ENCODE measurements at places on chromosomes 6 and 20. TPM values are rescaled to one million over a fixed set of nuclear protein-coding genes. Genes with fewer than 3 reads are reported as not detected.

- H3K4me1 ChIP-seq, result no peaks in the 10 kb centered on the region
- H3K27me3 ChIP-seq, result no peaks in the 10 kb centered on the region
- no peak overlapping the region for H3K27ac ChIP-seq
These were observed 29.0 kb upstream of the ZNF337 start for GRCh38 chr20:25725639-25726038.

DNA sequence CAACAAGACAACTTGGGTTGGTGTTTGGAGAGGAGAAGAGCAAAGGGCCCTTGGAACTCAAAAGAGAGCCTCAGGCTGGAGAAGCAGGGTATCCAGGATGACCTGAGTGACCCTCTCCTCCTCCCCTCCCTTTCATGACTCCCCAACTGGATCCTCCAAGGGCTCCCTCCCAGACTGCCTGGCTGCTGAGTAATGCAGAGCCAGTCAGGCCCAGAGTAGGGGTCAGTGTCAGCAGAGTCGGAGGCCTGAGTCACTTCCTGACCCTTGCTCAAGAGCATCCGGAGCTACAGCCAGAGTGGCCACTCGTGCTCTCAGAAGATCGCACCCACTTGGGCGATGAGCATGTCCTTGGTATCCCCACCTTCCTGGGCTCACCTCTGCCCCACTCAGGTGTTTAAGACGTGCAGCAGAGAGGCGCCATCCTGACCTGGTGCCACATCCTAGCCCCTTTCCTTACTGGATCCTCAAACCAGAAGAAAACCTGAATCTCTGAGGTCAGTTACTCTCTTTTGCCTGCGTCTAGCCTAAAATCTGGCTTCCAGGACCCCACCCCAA is 2.8 kb upstream of the MAPK13 start:
- H3K4me3 ChIP-seq, result no peak overlapping the region
- no peaks in the 10 kb centered on the region for H3K36me3 ChIP-seq
- peaks cover 27% of the 10 kb centered on the region for H3K4me1 ChIP-seq
- no peak for DNase-seq
- no peak overlapping the region for H3K27ac ChIP-seq
- peaks cover 71% of the 10 kb centered on the region for H3K27me3 ChIP-seq

GRCh38 chr6:91573826-91574416 is 987.0 kb upstream of the MAP3K7 start:
- no peak for DNase-seq
- H3K36me3 ChIP-seq, result no peaks in the 10 kb centered on the region
- no peaks in the 10 kb centered on the region for H3K27me3 ChIP-seq
- no peaks in the 10 kb centered on the region for H3K4me1 ChIP-seq

DNA sequence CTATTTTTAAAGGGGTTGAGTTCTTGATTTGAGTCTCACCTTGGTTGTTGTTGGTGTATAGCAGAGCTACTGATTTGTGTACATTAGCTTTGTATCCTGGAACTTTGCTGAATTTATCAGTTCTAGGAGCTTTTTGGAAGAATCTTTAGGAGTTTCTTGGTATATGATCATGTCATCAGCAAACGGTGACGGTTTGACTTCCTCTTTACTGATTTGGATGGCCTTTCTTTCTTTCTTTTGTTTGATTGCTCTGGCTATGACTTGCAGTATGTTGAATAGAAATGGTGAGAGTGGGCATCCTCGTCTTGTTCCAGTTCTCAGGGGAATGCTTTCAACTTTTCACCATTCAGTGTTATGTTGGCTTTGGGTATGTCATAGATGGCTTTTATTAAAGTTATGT is 64.0 kb downstream of the CDYL start:
- no peaks in the 10 kb centered on the region for H3K27me3 ChIP-seq
- no peaks in the 10 kb centered on the region for H3K36me3 ChIP-seq
- H3K4me1 ChIP-seq, result no peaks in the 10 kb centered on the region
- no peak overlapping the region for H3K27ac ChIP-seq

GRCh38 chr6:112204350-112204706 is 50.0 kb downstream of the LAMA4 start:
- H3K36me3 ChIP-seq, result peaks cover 84% of the 10 kb centered on the region
- DNase-seq, result no peak
- no peak overlapping the region for H3K4me3 ChIP-seq
- no peaks in the 10 kb centered on the region for H3K27me3 ChIP-seq

- no peak overlapping the region for H3K4me3 ChIP-seq
- no peak for DNase-seq
- no peaks in the 10 kb centered on the region for H3K36me3 ChIP-seq
- H3K27ac ChIP-seq, result no peak overlapping the region
- peaks cover 96% of the 10 kb centered on the region for H3K27me3 ChIP-seq
- H3K4me1 ChIP-seq, result peaks cover 50% of the 10 kb centered on the region
These were observed 4.1 kb upstream of the TFAP2C start for GRCh38 chr20:56624786-56625681.

The RANBP9 gene
- 33.2 TPM for total RNA-seq
